ENCODE measurements at places on chromosomes 11 and 22.

DNA sequence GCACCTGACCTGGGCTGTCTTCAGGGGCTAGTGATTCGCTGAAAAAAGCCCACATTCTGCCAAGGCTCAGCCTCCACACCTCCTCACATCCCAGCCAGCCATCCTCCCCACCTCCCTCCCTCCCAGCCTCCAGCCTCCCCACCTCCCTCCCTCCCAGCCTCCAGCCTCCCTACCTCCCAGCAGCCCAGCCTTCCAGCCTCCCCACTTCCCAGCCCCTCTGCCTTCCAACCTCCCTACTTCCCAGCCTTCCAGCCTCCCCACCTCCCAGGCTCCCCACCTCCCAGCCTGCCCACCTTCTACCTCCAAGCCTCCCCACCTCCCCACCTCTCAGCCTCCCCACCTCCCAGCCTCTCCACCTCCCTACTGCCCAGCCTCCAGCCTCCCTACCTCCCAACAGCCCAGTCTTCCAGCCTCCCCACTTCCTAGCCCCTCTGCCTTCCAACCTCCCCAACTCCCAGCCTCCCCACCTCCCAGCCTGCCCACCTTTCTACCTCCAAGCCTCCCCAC, 33.7 kb upstream of the TH start:
- DNase-seq, result no peak

DNA sequence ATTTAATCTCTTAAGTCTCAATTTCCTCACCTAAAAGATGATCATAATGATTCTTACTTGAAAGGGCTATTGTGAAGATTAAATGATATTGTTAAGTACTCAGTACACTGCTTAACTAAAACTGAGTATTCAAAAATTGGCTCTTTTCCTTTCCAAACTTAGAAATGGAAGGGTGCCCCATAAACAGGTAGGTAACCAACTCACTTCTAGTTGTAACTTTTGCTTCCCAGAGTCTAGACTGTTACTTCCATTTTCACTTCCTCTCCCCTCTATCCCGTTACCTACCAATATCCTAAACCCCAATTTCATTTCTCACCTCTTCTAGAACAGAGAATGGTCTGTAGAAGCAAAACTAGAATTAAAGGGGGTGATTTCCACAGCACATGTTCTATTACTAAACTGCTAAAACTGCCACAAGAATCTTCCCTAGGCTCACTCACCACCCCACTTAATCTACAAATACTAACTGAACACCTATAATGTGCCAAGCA, 50.0 kb downstream of the RRAS2 start:
- no peak for DNase-seq

- DNase-seq, result no peak
Measured at GRCh38 chr11:19957294-19957943, 202.9 kb downstream of the DBX1 start.

DNA sequence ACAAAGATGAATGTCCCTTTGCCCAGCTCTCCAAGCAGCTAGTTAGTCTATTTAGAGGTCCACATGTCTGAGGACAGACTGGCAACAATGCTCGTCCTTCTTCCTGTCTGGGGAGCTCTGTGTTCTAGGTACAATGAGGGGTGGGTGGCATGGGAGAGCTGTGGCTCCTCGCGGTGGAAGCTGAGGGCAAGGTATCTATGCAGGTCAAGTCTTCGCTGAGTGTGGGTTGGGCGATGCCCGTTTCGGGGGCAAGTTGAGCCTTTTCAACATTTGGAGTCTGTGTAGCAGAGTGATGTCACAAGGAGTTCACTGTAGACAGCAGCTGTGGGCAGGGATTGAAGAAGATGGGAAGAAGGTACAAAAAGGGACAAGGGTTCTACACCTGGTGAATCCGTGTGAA, 163.2 kb downstream of the FEZ1 start:
- DNase-seq, result no peak

DNA sequence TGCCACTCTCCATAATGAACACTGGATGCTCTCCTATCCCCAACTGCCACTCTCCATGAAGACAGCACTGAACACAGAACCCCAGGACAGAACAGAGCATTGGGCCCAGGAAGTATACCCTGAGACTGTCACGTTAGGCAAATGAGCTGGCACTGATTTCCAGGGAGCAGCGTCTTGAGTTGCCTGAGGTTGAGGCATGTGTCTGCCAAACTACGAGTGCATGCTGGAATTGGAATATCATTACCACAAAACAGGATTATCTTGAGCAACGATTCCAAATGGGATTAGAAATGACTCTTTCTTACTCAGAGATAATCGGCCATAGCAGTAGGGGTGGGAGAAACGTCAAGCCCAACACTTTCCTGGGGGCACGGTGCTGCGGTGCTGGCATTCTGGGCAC, 39.9 kb downstream of the CLPB start:
- DNase-seq, result no peak

GRCh38 chr22:26501996-26502395, 10.3 kb downstream of the TFIP11 start:
- no peak for DNase-seq

DNA sequence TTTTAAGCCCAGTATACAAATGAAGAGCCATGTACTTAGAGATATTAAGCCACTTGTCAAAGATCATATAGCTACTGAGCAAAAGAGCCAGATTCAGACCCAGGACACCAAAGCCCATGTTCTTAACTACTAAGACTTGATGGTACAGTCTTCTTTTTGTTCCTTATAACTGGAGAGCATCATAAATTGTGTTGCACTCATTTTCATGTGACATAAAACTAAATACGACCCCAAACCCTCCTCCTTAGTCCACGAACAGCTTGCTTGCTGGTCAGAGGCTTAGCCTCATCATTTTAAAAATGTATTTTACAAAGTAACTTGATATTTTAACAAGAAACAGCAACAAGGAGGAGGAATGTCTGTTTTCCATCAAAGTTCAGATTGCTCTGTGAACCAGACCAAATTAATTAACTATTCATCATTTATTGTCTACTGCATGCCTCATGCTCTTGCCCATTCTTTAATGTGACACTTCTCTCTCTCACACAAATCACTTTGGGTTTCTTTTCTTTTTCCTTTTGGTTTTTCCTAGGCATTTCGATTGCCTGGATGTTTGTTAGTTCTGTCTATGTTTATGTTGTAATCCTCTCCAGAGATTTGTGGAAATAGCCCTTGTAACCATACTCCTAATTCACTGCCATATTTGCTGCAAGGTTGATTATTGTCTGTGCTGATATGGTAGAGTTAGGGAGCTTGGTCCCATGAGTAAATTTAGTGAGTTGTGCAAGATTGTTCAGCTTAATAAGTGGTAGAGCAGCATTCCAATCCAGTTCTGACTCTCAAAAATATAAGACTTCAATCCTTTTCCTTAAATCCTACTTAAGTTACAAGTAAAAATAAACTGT, 8.4 kb upstream of the ARHGAP20 start:
- DNase-seq, result no peak

DNA sequence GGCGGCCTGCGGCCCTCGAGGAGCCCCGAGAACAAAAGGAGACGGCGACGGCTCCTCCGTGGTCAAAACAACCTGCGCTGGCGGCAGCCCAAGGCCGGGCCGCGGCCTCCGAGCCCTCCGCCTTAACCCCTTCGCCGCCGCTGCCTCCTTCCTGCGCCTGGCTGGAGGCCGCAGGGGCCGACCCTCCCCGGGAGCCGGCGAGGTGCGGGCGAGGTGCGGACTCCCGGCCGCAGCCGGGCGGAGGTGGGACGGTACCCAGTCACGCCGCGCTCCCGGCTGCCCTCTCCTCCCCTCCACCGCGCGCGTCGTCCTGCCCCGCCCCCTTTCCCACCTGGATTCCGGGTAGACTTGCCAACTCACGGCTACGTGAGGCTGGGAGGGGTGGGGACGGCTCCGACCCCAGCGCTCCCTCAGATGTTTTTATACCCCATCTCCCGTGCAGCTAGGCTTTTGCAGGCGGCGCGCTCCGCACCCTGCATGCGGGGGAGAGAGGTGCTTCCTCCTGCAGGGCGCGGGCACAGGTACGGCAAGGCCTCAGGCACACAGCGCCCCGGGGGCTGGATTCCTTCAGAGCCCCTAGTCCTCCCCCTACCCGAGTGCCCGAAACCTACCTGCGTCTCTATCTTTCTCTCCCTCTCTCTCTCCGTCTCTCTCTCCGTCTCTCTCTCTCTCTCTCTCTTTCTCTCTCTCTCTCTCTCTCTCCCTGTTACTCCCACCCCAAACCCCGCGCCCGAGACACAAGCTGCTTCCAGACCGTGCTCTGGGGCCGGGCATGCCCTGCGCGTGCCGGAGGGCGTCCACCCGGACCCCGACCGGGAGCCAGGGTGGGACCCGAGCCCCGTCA, 2.0 kb downstream of the PDGFB start:
- DNase-seq, result no peak

GRCh38 chr11:131637469-131638175, 267.2 kb downstream of the NTM start:
- peak; percentile 53 for DNase-seq

- no peak for DNase-seq
Measured at GRCh38 chr22:35452351-35452781, 52.4 kb downstream of the MCM5 start.

DNA sequence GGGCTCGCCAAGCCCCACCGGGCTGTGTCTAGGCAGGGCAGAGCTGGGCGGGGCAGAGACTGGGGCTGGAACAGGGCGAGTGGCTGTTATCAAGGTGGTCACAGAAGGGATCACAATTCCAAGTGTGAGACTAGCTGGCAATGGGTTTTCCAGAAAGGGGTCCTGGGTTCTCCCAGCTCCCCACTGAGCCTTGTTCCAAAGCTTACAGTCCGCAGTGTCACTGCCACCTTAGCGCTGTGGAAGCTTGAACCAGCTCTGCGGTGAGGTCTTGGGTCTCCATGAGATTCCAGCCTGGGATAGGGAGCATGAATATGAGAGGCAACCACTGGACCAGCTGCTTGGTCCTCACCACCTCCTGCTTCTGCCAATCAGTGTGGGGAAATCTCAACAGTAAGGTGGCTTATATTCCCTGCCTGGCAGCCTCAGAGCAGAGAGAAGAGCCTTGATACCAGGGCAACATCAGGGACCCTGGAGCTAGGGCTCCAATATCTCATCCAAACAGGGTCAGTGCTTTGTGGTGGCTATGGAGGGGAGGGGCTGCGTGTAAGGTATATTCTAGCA, 831 bp downstream of the CD44 start:
- DNase-seq, result peak; percentile 54

DNA sequence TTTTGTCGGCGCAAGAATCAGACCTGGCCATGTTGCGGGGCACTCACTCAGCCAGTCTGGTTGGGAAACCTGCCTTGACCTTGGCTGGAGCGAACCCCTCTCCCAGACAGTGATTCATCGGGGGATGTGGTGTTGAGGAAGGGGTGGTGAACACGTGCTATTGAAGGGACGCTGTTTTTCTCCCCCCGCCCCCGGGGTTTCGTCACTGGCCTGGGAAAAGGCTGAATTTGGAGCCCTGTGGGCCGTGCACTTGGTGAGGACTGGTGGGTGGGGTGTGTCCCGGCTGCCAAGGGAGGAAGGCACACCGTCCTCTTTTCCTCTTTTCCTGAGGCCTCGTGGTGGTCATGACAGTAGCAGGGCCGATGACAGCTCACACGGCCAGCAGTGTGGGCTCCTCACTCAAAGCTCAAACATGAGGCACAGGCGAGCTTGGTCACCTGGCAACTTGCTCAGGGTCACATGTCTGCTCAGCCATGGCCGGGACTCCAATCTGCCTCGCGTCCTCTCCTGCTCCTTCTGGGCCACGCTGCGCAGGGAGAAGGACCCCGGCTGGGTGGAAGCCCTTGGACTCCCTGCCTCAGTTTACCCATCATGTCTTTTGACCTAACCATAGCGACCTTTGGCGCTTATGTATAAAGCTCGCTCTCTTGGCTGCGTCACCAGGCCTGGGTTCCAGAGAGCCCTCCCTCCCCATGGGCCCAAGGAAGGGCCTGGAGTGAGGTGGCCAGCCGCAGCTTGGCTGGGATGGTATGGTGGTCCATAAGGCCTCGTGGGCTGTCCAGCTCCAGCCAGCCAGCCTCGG, 49.4 kb downstream of the SMIM38 start:
- DNase-seq, result no peak

GRCh38 chr11:76911415-76911808, 50.7 kb downstream of the ACER3 start:
- DNase-seq, result no peak

- DNase-seq, result no peak
Measured at GRCh38 chr11:7347611-7348431, 96.1 kb downstream of the SYT9 start.

DNA sequence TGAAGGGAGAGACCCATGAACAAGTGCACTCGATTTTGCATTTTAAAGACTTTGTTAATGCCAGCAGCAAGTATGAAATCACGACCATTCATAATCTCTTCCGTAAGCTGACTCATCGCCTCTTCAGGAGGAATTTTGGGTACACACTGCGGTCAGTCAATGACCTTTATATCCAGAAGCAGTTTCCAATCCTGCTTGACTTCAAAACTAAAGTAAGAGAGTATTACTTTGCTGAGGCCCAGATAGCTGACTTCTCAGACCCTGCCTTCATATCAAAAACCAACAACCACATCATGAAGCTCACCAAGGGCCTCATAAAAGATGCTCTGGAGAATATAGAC, 5.9 kb downstream of the SERPIND1 start:
- peak; percentile 61 for DNase-seq

DNA sequence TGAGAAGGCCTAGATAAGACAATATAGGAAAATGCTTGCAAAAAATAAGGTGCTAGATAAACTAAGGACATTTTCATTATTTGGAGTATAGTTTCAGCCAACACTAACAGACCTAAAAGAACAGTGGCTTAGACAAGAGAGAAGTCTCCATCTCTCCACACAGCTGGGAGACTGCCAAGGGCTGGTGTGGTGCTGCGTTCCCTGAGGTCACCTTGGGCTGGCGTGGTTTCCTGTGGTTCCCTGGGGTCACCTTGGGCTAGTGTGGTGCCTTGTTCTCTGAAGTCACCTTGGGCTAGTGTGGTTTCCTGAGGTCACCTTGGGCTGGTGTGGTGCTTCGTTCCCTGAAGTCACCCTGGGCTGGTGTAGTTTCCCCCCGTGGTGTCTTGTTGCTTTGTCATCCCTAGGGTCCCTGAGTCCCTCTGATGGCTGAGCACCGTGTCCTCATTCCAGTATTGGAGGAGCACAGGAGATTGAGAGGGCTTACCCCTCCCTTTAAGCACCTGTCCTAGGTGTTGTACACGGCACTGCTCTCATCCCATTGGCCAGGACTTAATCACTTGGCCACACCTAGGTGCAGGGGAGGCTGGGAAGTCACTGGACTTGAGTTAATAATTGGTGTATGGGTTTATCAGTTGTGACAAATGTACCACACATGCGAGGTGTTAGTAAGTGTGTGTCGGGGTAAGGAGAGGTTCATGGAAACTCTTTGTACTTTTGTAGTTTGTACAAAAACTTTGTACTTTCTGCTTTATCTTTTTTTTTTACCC, 14.9 kb downstream of the SAMM50 start:
- no peak for DNase-seq

DNA sequence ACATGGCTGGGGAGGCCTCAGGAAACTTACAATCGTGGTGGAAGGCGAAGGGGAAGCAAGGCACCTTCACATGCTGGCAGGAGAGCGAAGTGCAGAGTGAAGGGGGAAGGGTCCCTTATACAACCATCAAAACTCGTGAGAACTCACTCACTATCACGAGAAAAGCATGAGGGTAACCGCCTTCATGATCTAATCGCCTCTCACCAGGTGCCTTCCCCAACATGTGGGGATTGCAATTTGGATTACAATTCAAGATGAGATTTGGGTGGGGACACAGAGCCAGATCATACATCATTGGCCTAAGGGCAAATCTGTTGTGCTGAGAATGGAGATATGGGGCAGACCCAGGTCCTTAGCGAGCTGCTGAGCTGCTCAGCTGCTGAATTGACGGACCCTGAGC, 13.1 kb downstream of the C1QTNF6 start:
- no peak for DNase-seq

- DNase-seq, result no peak
Measured at GRCh38 chr11:8598506-8598905, 4.5 kb upstream of the STK33 start.

Data from Daoy (cell line).